ENCODE measurements at places on chromosomes 5 and 9.

GRCh38 chr5:76326577-76327302 is 76.3 kb upstream of the IQGAP2 start:
- DNase-seq, result no peak

DNA sequence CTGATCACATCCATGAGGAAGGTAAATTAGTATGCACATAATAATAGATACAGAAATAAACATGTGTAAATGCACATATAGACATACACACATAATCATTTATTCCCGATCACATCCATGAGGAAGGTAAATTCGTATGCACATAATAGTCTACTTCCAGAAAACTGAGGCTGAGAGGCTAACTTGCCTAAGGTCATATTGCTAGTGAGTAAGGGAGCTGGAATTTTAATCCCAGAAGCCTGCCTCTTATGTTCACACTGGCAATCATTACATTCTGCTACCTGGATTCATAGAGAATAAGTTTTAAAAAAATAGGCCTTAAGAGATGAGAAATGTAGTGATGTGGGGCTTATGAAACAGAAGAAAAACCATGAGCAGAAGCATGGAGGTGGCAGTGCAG is 716.3 kb downstream of the BRINP1 start:
- no peak for DNase-seq

- DNase-seq, result no peak
Observed at GRCh38 chr5:79962575-79963222, 28.4 kb downstream of the MTX3 start.

DNA sequence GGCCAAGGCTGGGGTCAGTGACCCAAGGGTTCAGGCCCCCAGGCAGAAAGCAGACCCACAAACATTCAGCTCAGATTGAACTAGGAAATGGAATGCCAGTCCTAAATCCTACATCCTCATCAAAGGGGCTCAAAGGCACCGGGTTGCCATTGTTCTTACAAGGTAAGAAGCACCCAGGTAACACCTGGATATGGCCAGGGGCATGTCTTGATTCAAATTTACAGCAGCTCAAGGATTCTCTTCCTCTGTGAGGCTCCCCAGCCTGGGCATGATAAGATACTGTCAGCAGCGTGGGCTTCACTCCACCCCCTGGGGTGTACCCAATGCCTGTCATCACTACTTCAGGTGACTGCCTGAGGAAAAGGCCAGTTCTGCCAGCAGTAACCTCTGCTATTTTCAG is 92.1 kb upstream of the FSTL4 start:
- no peak for DNase-seq

DNA sequence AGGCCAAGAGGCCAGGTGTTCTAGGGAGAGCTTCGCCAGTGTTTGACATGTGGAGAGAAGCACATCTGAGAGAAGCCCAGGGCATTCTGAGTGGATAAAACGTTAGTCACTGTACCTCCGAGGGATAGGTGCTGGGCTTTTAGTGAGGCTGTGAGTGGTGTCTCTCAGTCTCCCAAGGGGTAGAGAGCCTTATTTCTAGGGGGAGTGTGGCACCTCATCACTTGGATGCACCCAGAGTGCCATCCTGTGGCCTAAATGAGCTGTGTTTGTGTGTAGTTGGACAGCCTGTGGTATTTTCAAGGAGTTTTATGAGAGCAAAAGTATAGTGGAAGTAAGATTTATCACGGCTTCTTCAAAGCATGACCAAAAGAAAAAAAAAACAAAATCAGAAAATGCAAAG is 1046.9 kb upstream of the WWC1 start:
- DNase-seq, result no peak

- peak; percentile 17 for DNase-seq
Observed at GRCh38 chr9:83007521-83008300, 55.2 kb downstream of the RASEF start.

GRCh38 chr5:39633057-39633456 is 208.3 kb upstream of the DAB2 start:
- no peak for DNase-seq

DNA sequence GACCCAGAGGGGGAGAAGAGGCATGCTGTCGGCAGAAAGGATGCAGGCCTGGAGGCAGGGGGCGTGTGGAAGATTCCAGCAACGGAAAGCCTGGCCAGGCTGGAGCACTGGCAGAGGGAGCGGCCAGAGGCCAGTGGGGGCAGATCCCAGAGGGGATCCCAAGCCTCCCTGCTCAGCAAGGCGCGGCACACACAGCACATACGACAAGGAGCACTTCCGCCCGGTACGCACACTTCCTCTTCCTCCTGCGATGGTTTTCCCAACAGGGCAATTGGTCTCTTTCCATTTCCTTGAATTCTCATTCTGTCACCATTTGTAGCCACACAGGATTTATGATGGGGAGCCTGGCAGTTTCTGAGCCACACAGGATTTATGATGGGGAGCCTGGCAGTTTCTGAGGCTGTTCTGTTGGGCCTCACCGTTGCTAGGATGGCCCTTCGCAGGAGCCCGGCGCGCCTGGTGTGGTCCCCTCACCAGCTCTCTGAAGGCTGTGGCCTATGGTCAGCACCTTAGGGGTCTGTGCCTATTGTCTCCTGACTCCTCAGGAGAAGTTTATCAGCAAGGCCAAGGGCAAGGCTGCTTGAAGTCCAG is 123.5 kb upstream of the RAPGEF1 start:
- DNase-seq, result no peak

DNA sequence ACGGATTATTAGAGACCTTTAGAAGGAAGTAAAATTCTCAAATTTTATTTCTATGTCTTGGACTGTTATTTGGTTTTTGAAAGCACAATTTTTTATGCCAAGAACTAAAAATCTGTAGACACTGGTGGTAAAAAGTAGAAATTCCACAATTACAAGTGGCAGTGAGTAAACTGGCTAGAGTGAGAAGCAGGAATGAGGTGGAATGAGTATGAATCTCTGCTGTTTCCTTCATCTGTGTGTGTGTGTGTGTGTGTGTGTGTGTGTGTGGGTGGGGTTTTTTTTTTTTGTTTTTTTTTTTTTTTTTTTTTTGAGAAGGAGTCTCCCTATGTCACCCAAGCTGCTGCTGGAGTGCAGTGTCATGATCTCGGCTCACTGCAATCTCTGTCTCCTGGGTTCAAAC is 94.2 kb downstream of the TLE4 start:
- DNase-seq, result no peak

- DNase-seq, result no peak
Observed at GRCh38 chr5:96180684-96181435, 219.2 kb upstream of the ELL2 start.

- no peak for DNase-seq
Observed at GRCh38 chr5:149963729-149964128, 3.2 kb downstream of the SLC26A2 start.

- no peak for DNase-seq
Observed at GRCh38 chr5:64775291-64775690, 6.6 kb downstream of the CWC27 start.

DNA sequence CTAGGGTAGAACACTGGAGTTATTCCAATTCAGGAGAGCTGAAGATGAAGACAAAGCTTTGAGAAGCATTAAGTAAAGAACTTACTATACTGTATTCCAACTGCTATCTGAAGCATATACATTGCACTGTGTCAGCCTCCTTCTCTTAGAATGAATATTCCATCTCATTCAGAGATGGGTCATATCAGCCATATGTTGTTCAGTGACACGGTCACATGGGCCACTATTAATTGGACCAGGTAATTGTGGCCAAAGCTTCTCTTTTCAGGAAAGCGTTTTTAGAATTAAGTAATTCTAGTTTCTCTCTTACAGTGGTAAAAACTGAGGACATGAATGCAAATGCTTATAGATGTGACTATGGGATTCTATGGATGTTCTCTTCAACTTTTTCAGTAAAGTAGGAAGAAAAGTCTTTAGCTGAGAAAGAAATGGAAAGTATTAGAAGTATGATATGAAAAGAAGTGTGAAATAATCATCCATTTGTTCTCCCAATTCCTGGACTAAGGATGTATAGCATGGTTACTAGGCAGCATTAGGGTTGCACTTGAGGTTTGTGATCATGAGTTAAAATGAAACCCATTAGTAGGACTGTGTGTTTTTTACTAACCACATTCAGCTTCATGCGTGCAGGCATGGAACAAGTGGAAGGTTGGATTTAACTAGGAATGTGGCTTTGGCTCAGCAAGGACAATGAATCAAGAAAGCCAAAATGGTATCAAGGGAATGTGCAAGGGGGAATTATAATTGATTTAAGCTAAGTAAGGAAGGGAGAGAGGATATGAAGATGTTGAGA is 40.9 kb downstream of the CETN3 start:
- no peak for DNase-seq

DNA sequence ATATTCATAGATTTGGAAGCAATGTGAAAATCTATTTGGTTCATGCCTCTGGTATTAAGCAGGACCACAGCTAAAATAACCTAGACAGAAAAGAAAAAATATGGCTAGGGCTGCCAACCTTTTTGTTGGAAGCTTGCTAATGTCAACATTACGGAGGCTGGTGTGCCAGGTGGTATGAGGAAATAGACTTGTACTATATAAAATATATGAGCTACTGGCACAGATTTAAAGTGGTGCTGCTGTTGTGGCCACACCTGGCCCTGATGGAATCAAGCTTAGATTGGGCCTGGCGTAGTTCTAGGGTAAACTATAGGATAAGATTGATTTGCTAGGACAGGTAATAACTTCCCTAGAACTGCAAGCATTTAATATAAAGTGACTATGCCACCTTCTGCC is 10.6 kb upstream of the PARP8 start:
- peak; percentile 29 for DNase-seq

GRCh38 chr9:79667817-79668436 is 96.2 kb downstream of the TLE4 start:
- no peak for DNase-seq

DNA sequence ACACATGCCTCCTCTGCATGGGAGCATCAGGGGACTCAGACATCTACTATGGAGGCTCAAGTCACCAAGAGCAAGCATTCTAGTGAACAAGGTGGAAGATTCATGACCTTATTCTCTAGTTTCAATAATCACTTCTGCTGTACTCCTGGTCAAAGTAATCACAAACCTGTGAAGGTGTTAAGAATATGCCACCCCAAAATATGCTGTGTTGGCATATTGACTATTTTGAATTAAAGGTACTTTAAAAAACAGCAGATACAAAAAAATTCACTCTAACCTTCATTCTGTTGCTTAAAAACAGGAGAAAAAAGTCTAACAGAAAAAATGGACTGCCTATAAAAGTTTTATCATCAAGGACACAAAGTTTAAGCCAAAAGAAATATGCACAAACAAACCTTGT is 607.8 kb upstream of the TYRP1 start:
- DNase-seq, result no peak

GRCh38 chr9:115650768-115651167 is 502.8 kb upstream of the PAPPA start:
- DNase-seq, result peak; percentile 94

DNA sequence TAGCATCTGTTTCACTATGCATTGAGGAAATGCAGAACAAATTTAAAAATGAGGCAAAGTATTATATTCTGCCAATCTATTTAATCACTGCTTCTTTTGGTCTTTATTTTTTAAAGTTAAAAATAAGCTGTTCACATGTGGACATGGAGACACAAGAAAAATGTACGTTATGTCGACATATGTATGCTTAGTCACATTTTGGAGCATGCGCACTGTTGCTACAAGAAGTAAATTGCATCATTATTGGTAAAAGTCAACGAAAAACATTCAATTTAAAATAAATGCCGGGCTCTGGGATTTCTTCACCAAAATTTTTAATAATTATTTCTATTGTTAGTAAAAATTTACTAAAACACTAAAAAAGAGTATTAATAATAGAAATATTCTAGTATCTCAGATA is 876.3 kb upstream of the CTNND2 start:
- no peak for DNase-seq

GRCh38 chr5:63125392-63125791 is 546.8 kb downstream of the LRRC70 start:
- DNase-seq, result no peak

DNA sequence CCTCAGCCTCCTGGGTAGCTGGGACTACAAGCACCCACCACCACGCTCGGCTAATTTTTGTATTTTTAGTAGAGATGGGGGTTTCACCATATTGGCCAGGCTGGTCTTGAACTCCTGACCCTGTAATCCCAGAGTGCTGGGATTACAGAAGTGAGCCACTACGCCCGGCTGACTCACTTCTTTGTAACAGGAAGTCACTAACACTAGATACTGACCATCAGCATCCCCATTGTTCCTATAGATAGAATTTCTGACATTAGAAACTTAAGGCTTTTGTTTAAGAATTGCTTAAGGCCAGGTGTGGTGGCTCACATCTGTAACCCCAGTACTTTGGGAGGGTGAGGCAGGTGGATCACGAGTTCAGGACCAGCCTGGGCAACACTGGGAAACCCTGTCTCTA is 42.2 kb downstream of the LEAP2 start:
- no peak for DNase-seq

Data from fibroblast of the aortic adventitia (primary cell).